ENCODE measurements at places on chromosomes 5 and 9.

DNA sequence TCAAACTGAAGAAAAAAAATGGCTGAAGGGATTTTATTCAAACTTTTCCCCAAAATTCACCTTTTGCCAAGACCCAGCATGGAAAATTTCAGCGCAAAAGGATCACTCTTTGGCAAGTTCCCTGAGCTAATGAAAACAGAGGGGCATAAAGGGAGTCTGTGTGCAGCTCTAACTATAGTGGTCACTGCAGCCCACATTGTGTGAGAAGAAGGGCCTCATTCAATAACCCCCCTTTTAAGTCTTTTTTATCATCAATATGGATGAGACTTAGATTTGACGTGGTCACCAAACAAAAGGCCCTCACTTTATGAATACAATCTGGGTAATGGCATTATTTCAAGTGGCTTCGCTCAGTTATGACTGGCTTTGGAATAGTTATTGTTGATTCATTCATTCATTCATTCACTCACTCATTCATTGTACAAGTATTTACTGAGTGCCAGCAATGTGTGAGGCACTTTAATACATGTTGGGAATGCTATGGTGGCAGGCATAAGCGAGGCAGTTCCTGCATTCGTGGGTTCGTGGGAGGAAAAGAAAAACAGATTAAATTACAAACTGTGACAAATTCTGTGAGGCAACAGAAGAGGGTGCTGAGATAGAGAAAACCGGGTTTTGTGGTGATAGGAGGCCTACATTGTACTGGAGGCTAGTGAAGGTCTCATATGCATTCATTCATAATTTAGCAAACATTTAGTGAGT is 145.7 kb upstream of the KLF4 start:
- DNase-seq, result no peak

- DNase-seq, result no peak
These were observed 34.2 kb downstream of the PRKACG start for GRCh38 chr9:68979538-68980314.

- no peak for DNase-seq
These were observed 83.4 kb upstream of the PCA3 start for GRCh38 chr9:76680716-76681425.

- peak; percentile 35 for DNase-seq
These were observed 2.3 kb upstream of the TNIP1 start for GRCh38 chr5:151083081-151083676.

- DNase-seq, result no peak
These were observed 391.9 kb upstream of the WWC1 start for GRCh38 chr5:167899490-167900070.

- no peak for DNase-seq
These were observed 10.0 kb upstream of the CRB2 start for GRCh38 chr9:123346026-123346425.

DNA sequence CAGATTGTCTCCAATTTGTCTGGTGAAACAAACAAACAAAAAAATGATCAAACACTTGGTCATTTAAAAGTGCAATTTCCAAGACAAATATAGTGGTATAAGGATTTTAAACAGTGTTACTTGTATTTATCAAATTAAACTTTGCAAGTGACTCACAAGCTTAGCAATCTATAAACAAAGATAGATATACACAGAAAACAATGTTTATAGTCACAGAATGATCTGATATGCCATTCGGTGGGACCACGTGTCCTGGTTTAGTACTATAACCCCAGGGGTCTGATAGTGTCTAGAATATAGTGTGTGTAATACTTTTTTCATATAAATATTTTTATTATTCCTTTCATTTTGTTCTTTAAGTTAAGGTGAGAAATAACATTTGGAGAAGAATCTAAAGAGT is 91.3 kb downstream of the DPYSL3 start:
- no peak for DNase-seq

GRCh38 chr5:151587796-151588555 is 3.2 kb downstream of the FAT2 start:
- DNase-seq, result no peak
